ENCODE measurements at places on chromosomes 16 and 17. TPM values are rescaled to one million over a fixed set of nuclear protein-coding genes. Genes with fewer than 3 reads are reported as not detected.

The CBLN1 gene
- 0.97 TPM for polyA plus RNA-seq

The TBC1D3C gene
- polyA plus RNA-seq, result 0.68 TPM

The EARS2 gene
- 111 TPM for polyA plus RNA-seq

The FBF1 gene
- 12.5 TPM for polyA plus RNA-seq

The TLCD3A gene
- 42.4 TPM for polyA plus RNA-seq

The MYOCD gene
- 0.30 TPM for polyA plus RNA-seq

The NPIPB13 gene
- 4.3 TPM for polyA plus RNA-seq

The NXN gene
- 205 TPM for polyA plus RNA-seq

The PMFBP1 gene
- polyA plus RNA-seq, result 0.32 TPM

The ARMC5 gene
- polyA plus RNA-seq, result 16.4 TPM

The RECQL5 gene
- polyA plus RNA-seq, result 34.9 TPM
